ENCODE measurements at places on chromosomes 12 and 14. TPM values are rescaled to one million over a fixed set of nuclear protein-coding genes. Genes with fewer than 3 reads are reported as not detected.

The LRP6 gene
- 3.9 TPM for total RNA-seq

The RFC5 gene
- total RNA-seq = 62.0 TPM

The PELI2 gene
- 7.8 TPM for total RNA-seq

The ITPK1 gene
- total RNA-seq = 18.9 TPM

The SYT1 gene
- not detected for total RNA-seq

The GCH1 gene
- total RNA-seq = 56.8 TPM

The KCNH3 gene
- total RNA-seq = 0.57 TPM

The PMEL gene
- total RNA-seq = 1.5 TPM

The CLEC1B gene
- total RNA-seq = not detected

DNA sequence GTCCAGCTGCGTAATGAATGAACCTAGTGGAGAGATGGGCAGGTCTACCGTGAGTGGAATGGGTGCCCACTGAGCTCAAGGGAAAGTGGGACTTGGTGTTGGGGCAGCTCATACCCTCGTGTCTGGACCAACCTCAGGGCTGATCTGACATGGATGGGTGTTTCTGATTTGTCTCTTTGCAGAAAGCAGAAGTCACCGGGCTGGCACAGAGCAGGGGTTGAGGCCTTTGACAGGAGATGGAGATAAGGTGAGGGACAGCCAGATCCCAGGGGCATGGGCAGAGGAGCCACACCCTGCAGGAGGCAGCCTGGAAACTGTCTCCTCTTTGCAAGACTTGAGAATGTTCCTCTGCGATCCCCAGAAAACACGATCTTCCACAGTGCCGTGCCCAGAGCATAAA is 20.9 kb upstream of the PPP1CC start:
- H3K27me3 ChIP-seq = no peaks in the 10 kb centered on the region
- DNase-seq = no peak
- H3K27ac ChIP-seq = no peak overlapping the region
- no peak overlapping the region for H3K4me3 ChIP-seq

- H3K27me3 ChIP-seq = no peaks in the 10 kb centered on the region
- H3K4me3 ChIP-seq = no peak overlapping the region
- no peak for DNase-seq
- peaks cover 38% of the 10 kb centered on the region for H3K4me1 ChIP-seq
- H3K27ac ChIP-seq = no peak overlapping the region
These were observed 304.9 kb downstream of the ZFP36L1 start for GRCh38 chr14:68487805-68488590.

- H3K27me3 ChIP-seq = no peaks in the 10 kb centered on the region
- no peaks in the 10 kb centered on the region for H3K36me3 ChIP-seq
- no peak overlapping the region for H3K4me3 ChIP-seq
- H3K4me1 ChIP-seq = no peaks in the 10 kb centered on the region
These were observed 179.7 kb downstream of the PDZRN4 start for GRCh38 chr12:41367726-41368405.

DNA sequence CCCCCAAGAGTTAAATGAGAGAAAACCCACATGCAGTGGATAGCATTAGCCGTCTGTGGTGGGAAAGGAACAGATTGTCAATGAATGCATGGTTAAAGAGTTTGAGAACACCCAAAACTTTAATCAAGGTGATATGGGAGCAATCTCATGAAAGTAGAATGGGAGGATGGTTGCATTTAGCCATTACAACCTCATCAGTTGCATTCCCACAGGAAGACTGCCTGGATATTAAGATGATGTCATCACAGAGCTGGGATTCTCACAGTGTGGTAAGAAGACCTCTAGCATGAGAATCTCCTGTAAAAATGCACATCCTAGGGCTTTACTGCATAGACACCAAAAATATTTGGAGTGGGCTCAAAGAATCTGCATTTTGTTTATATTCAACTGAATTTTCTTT is 284.9 kb downstream of the RGS6 start:
- H3K4me3 ChIP-seq = no peak overlapping the region
- no peak overlapping the region for H3K27ac ChIP-seq
- H3K36me3 ChIP-seq = no peaks in the 10 kb centered on the region
- no peak for DNase-seq
- H3K27me3 ChIP-seq = peaks cover 16% of the 10 kb centered on the region

GRCh38 chr14:92411941-92412340 is 89.0 kb downstream of the SLC24A4 start:
- H3K4me1 ChIP-seq = no peaks in the 10 kb centered on the region
- H3K36me3 ChIP-seq = no peaks in the 10 kb centered on the region
- H3K4me3 ChIP-seq = no peak overlapping the region
- H3K27me3 ChIP-seq = no peaks in the 10 kb centered on the region
- no peak for DNase-seq

DNA sequence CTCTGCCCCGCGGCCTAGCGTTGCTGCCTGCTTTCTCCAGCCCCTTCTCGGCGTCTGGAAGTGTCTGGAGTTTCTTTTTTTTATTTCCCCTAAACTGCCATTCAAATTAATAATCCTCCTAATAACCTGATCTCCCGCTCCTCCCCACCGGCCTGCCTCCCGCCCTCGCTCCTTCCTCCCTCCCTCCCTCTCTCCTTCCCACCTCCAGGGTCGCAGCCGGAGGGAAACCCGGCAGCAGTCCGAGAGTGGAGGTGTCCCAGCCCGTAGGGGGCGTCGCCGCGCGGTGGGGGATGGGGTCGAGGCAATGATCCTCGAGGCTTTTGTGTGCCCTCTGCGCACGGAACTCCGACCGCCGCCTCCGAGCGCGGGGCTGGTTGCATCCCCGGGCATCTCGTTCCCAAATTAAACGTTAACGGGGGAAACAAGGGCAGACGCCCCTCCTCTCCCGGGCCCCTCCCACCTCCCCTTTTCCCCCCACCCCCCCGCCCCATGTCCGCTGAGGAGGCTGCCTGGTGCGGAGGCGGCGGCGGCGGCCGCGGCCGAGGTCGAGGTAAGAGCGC is 1.0 kb upstream of the SOCS2 start:
- H3K36me3 ChIP-seq = peaks cover 14% of the 10 kb centered on the region
- peaks cover 18% of the 10 kb centered on the region for H3K27me3 ChIP-seq
- peaks cover 20% of the 10 kb centered on the region for H3K4me1 ChIP-seq
- DNase-seq = peak; percentile 76
- H3K27ac ChIP-seq = no peak overlapping the region
- peak overlapping the region; percentile 83 for H3K4me3 ChIP-seq

DNA sequence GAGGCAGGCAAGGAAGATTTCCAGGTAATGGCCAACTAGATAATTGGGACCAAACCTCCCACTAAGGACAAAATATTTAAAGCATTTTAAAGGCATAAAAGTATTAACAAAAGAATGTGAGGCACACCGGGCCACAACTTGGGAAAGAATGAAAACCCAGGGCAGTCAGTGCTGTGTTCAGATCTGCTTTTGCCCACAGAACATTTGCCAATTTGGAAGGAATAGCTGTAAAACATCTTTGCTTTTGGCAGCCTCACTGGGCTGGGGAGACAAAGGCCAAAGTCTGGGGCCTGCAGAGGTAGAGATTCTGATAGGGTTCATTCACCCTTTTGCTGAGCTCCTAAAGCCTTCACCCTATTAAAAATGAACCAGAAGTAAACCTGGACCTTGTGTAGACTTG is 82.3 kb downstream of the SYNE3 start:
- peaks cover 22% of the 10 kb centered on the region for H3K36me3 ChIP-seq
- no peak overlapping the region for H3K4me3 ChIP-seq
- no peaks in the 10 kb centered on the region for H3K4me1 ChIP-seq
- H3K27me3 ChIP-seq = no peaks in the 10 kb centered on the region
- no peak overlapping the region for H3K27ac ChIP-seq
- no peak for DNase-seq

DNA sequence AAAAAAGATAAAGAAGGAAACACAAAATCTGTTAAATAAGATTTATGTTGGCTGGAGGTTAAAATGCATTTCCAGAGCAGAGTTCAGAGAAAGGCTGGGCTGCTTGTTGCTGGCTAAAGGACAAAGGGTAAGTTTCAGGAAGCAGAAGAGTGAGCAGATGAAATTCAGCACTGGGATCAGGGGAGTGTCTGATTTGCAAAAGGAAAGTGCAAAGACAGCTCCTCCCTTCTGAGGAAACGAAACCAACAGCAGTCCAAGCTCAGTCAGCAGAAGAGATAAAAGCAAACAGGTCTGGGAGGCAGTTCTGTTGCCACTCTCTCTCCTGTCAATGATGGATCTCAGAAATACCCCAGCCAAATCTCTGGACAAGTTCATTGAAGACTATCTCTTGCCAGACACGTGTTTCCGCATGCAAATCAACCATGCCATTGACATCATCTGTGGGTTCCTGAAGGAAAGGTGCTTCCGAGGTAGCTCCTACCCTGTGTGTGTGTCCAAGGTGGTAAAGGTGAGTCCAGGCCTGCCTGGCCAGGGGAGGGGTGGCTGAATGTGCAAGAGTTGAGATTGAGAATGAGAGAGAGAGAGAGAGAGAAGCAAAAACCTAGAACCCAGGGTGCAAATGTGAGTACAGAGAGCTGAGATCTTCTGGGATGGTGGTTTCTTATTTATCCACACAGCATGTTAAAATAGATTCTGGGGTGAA is at the start of gene OAS1:
Gene OAS1 (plus strand): TSS at position 251 of the 703 bp plus-strand sequence. CDS start 78 bp downstream, at position 329.
- no peaks in the 10 kb centered on the region for H3K27me3 ChIP-seq
- peaks cover 17% of the 10 kb centered on the region for H3K36me3 ChIP-seq
- peak within 1 kb of the TSS; percentile 87 for H3K4me3 ChIP-seq
- H3K27ac ChIP-seq = peak within 1 kb of the TSS; percentile 81
- peaks cover 62% of the 10 kb centered on the region for H3K4me1 ChIP-seq
